Right forelimb (tissue), 1 donor: ENCODE measurements at places on chromosomes 7 and 10.
A peak's percentile ranks its signal among the peaks of the same experiment; 100 is the strongest.

GRCh38 chr7:157738066-157738460, 401.3 kb downstream of the DNAJB6 start:
- DNase-seq = no peak

GRCh38 chr10:129522041-129522585, 55.1 kb downstream of the MGMT start:
- peak; percentile 15 for DNase-seq

DNA sequence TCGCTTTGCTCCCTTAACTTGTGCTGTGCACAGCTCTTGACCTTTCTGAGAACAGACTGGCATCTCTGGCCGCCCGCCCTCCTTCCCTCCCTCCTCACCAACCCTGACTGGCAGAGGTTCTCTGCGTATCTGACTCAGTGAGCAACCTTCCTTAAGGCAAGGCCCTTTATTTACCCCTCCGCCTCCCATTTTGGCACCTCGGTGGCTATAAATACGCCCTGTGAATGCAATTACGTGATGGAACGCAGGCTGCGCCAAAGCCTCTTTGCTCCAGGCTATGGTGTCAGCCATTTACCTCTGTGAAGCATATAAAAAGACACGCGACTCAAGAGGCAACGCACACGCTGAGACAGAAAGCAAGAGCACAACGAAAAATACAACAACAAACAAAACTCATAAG, 764.3 kb downstream of the SUGCT start:
- DNase-seq = peak; percentile 67

GRCh38 chr7:13578294-13578693, 411.2 kb downstream of the ETV1 start:
- no peak for DNase-seq

- no peak for DNase-seq
These were observed 1.4 kb downstream of the FAM3C start for GRCh38 chr7:121394709-121395140.

- no peak for DNase-seq
These were observed 20.4 kb upstream of the INPP5F start for GRCh38 chr10:119705434-119705831.

GRCh38 chr7:42746214-42746613, 165.7 kb downstream of the C7orf25 start:
- DNase-seq = no peak

GRCh38 chr7:140230861-140231770, 54.3 kb upstream of the KDM7A start:
- no peak for DNase-seq

DNA sequence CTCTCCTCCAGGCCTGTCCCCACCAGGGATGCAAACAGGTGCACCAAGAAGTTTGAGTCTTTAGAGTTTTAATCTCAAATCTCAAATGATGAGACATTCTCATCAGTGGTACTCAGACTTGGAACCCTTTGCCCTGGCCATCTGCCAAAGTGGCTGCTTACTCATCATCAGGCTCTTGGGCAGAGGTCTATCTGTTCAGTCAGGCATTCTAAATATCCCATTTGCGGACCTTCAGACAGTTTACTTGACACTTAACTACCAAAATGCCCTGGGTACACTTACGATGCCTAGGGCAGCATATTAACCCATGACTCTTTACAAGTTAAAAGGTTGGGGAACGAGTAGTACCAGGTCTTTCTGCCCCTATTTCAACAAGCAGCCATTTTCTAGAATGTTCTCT, 61.2 kb upstream of the YAE1 start:
- no peak for DNase-seq

DNA sequence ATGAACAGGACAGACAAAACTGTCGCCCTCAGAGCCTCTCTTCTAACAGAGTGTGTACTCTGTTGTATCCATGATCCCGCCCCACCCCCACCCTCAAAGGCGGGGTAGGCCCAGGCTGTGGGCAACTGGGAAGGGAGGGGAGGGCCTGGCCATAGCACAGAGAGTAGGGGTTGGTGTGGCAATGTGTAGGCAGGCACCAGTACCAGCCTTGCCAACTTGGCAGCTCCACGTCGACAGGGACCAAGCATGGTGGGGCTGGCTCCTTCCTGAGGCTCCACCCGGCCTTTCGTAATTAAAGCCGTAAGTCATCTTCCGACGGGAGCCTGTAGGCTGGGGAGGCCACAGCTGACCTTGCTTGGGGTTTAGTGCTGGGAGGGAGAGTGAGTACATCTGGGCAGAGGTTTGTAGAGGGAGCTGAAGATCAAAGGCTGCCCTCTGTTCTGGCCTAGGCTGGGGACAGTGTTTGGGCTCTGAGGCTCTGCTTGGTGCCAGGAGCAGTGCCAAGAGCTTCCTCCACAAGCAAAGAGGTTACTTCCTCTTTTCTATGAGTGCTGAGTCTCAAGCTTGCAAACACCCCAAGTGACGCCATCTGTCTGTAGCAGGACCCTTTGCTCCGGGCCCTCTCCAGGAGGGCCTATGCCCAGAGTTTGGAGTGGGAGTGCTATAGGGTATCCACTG, 121.6 kb downstream of the C10orf105 start:
- no peak for DNase-seq

GRCh38 chr7:428387-428786, 91.3 kb downstream of the PDGFA start:
- no peak for DNase-seq

- no peak for DNase-seq
These were observed 45.0 kb upstream of the DIP2C start for GRCh38 chr10:734481-734880.

DNA sequence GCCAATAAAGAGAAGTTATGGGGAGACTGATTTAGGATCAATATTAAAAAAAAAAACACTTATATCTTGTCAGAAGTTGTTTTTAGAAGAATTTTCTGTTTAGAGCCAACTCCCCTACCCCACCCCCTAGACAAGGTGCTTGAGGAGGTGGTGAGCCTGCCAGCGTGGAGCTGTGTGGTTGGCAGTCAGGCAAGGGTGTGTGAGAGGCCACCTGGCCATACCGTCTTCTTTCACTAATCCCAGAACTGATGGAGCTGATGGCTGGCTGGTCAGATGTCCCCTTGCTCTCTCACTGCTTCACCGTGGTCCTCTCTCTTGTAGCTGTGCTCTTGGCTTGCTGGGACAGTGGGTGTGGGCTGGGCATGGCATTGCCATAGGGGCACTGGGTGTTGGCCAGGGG, 34.3 kb downstream of the NACAD start:
- DNase-seq = no peak

- DNase-seq = peak; percentile 49
These were observed 364.2 kb downstream of the AUTS2 start for GRCh38 chr7:69962186-69963065.

GRCh38 chr7:128121711-128122530, 90.7 kb upstream of the LRRC4 start:
- DNase-seq = no peak

GRCh38 chr10:62278441-62278910, 9.8 kb upstream of the RTKN2 start:
- no peak for DNase-seq

GRCh38 chr7:103130901-103131624, 17.8 kb downstream of the NAPEPLD start:
- no peak for DNase-seq
